Liver (tissue), 10 donors: ENCODE measurements at places on chromosomes 5 and 9. TPM values are rescaled to one million over a fixed set of nuclear protein-coding genes. Genes with fewer than 3 reads are reported as not detected.

CORO2A gene
- polyA plus RNA-seq, result 1.5 TPM

CCL21 gene
- 31.0 TPM for polyA plus RNA-seq

CTSL gene
- 167 TPM for polyA plus RNA-seq

SUSD3 gene
- polyA plus RNA-seq, result 19.2 TPM

ARL14EPL gene
- not detected for polyA plus RNA-seq

LHFPL2 gene
- 1.6 TPM for polyA plus RNA-seq

POLE3 gene
- polyA plus RNA-seq, result 24.8 TPM

STKLD1 gene
- polyA plus RNA-seq, result 0.85 TPM

GNA14 gene
- polyA plus RNA-seq, result 3.3 TPM

OCLN gene
- polyA plus RNA-seq, result 9.9 TPM

FGF18 gene
- polyA plus RNA-seq, result not detected

MARCOL gene
- not detected for polyA plus RNA-seq

SPATA31C1 gene
- polyA plus RNA-seq, result not detected

- H3K4me1 ChIP-seq, result no peaks in the 10 kb centered on the region
- DNase-seq, result no peak
- no peak overlapping the region for H3K4me3 ChIP-seq
- no peak overlapping the region for H3K27ac ChIP-seq
- no peaks in the 10 kb centered on the region for H3K36me3 ChIP-seq
- H3K27me3 ChIP-seq, result no peaks in the 10 kb centered on the region
Measured at GRCh38 chr5:39955156-39955555, 530.4 kb upstream of the DAB2 start.

- H3K27ac ChIP-seq, result no peak overlapping the region
- no peaks in the 10 kb centered on the region for H3K4me1 ChIP-seq
- H3K4me3 ChIP-seq, result no peak overlapping the region
- no peak for DNase-seq
- no peaks in the 10 kb centered on the region for H3K36me3 ChIP-seq
- peaks cover 1% of the 10 kb centered on the region for H3K27me3 ChIP-seq
Measured at GRCh38 chr9:131788851-131789250, 49.0 kb upstream of the RAPGEF1 start.

DNA sequence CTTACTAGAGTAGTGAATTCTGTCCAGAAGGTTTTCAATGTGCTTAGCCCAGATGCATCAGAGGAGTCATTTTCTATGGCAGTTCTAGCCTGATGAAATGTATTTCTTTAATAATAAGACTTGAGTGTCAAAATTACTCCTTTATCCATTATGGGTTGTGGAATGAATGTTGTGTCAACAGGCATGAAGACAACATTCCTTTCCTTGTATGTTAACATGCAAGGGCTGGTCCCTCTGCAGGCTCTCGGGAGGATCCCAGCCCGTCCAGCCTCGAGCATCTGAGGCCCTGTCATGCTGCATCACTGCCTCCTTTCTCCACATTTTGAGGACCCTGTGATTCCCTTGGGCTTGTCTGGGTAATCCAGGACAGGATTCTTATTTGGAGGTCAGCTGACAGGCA is 42.9 kb upstream of the FAM120AOS start:
- DNase-seq, result no peak
- H3K4me3 ChIP-seq, result no peak overlapping the region
- no peaks in the 10 kb centered on the region for H3K27me3 ChIP-seq
- peaks cover 17% of the 10 kb centered on the region for H3K4me1 ChIP-seq
- peaks cover 28% of the 10 kb centered on the region for H3K36me3 ChIP-seq
- H3K27ac ChIP-seq, result no peak overlapping the region

DNA sequence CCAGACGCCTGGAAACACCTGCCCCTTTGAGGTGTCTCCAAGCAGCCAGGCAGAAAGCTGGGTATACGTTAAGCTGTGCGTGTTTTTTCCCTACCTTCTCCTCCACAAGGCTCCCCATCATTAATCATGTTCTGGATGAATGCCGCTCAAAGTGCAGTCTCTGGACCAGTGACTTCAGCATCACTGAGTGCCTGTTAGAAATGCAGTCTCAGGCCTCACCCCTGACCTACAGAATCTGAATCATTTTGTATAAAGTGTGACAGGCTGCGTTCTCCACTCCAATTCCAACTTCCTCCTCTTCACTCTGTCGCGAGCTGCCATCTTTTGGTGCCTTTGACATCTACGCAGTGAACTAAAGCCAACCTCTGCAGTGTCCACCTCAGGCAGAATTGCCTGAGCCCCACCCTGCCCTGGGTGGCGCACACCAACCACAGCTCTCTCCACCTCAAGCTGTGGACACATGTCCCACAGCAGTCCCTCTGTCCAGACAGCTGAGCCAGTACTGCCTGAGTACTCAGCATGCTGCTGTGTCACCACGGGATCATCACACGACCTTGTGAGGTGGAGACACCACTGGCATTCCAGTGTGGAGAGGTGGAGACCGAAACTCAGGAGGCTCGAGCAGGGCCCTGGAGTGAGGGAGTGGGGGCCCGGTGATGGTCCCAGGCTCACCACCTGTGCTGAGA is 14.2 kb downstream of the PTPN3 start:
- H3K27ac ChIP-seq, result no peak overlapping the region
- peaks cover 8% of the 10 kb centered on the region for H3K4me1 ChIP-seq
- no peak overlapping the region for H3K4me3 ChIP-seq
- no peak for DNase-seq
- no peaks in the 10 kb centered on the region for H3K36me3 ChIP-seq

GRCh38 chr5:30620481-30621085 is 572.9 kb upstream of the CDH6 start:
- DNase-seq, result no peak
- no peak overlapping the region for H3K4me3 ChIP-seq
- H3K27ac ChIP-seq, result no peak overlapping the region
- no peaks in the 10 kb centered on the region for H3K36me3 ChIP-seq
- H3K4me1 ChIP-seq, result no peaks in the 10 kb centered on the region

DNA sequence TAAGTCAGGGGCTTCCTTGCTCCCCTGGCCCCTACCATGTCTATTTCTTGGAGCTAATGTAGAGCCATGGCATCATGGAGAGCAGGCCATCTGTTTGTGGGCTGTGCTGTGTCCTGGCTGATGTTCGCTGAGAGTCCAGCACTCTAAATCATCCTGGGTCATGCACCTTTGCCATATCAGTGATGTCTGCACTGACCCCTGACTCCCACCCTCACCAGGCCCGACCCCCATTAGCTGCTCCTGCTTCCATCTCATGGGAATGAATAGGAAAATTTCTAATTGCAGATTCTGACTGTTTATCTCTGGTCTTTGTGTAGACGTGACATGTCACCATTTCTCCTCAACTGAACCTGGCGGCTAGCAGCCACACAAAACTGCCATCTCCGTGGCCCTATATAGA is 236.9 kb downstream of the NSG2 start:
- no peak for DNase-seq
- no peaks in the 10 kb centered on the region for H3K36me3 ChIP-seq
- no peak overlapping the region for H3K27ac ChIP-seq
- H3K4me1 ChIP-seq, result no peaks in the 10 kb centered on the region
- H3K27me3 ChIP-seq, result peaks cover 2% of the 10 kb centered on the region

DNA sequence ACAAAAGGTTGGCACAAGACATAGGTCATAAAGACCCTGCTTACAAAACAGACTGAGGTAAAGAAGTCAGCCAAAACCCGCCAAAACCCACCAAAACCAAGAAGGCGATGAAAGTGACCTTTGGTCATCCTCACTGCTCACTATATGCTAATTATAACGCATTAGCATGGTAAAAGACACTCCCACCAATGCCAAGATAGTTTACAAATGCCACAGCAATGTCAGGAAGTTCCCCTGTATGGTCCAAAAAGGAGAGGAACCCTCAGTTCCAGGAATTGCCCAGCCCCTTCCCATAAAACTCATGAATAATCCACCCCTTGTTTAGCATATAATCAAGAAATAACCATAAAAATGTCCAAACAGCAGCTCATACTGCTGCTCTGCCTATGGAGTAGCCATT is 27.7 kb downstream of the MLLT3 start:
- no peak overlapping the region for H3K27ac ChIP-seq
- no peak overlapping the region for H3K4me3 ChIP-seq
- H3K4me1 ChIP-seq, result no peaks in the 10 kb centered on the region
- H3K36me3 ChIP-seq, result no peaks in the 10 kb centered on the region
- no peaks in the 10 kb centered on the region for H3K27me3 ChIP-seq

GRCh38 chr5:151598984-151599383 is 7.9 kb upstream of the FAT2 start:
- H3K27me3 ChIP-seq, result no peaks in the 10 kb centered on the region
- H3K4me3 ChIP-seq, result no peak overlapping the region
- DNase-seq, result no peak
- H3K27ac ChIP-seq, result no peak overlapping the region
- no peaks in the 10 kb centered on the region for H3K36me3 ChIP-seq
- H3K4me1 ChIP-seq, result no peaks in the 10 kb centered on the region

DNA sequence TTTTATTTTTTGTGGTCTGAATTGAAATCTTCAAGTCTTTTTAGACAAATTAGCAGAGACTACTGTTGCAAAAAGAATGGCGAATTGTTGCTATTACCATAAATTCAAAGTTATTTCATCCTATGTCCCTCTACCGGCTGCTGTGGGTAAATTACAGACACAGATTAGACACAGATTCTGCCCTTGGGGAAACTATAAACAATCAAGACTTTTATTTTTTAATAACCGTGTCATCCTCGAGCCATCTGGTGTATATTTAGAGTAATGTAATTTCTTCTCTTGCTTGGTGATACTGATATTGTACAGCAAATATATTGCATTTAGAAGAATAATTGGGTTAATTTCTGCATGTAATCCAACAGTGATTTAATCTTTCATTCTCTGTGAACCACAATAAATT is 228.0 kb upstream of the ADAMTSL1 start:
- no peak overlapping the region for H3K4me3 ChIP-seq
- no peaks in the 10 kb centered on the region for H3K36me3 ChIP-seq
- no peak overlapping the region for H3K27ac ChIP-seq

DNA sequence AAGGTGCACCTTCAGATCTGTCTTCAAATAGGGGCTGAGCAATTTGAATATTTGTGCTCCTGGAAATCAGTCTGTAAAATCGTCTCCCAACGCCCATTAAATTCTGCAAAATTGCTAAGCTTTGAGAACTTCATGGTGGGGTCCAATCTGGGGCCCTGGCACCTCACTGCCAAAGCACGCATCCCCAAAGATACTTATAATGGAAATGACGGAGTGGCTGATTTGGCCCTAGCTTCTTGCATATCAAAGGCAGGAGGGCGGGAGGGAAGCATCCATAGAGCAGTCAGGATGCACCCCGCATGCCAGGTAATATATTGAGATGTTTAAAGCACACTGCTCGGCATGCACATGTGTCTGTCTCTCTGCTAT is 422.3 kb downstream of the EBF1 start:
- no peak overlapping the region for H3K27ac ChIP-seq
- no peak for DNase-seq
- no peaks in the 10 kb centered on the region for H3K27me3 ChIP-seq
- H3K4me1 ChIP-seq, result no peaks in the 10 kb centered on the region
- no peak overlapping the region for H3K4me3 ChIP-seq
- no peaks in the 10 kb centered on the region for H3K36me3 ChIP-seq

- no peak for DNase-seq
- no peaks in the 10 kb centered on the region for H3K36me3 ChIP-seq
- H3K27ac ChIP-seq, result no peak overlapping the region
- no peak overlapping the region for H3K4me3 ChIP-seq
Measured at GRCh38 chr9:2053883-2054845, 39.0 kb downstream of the SMARCA2 start.

GRCh38 chr9:95845751-95846150 is 29.7 kb upstream of the ERCC6L2 start:
- H3K27me3 ChIP-seq, result no peaks in the 10 kb centered on the region
- no peak for DNase-seq
- no peak overlapping the region for H3K27ac ChIP-seq
- H3K36me3 ChIP-seq, result no peaks in the 10 kb centered on the region
- H3K4me1 ChIP-seq, result no peaks in the 10 kb centered on the region
- H3K4me3 ChIP-seq, result no peak overlapping the region

DNA sequence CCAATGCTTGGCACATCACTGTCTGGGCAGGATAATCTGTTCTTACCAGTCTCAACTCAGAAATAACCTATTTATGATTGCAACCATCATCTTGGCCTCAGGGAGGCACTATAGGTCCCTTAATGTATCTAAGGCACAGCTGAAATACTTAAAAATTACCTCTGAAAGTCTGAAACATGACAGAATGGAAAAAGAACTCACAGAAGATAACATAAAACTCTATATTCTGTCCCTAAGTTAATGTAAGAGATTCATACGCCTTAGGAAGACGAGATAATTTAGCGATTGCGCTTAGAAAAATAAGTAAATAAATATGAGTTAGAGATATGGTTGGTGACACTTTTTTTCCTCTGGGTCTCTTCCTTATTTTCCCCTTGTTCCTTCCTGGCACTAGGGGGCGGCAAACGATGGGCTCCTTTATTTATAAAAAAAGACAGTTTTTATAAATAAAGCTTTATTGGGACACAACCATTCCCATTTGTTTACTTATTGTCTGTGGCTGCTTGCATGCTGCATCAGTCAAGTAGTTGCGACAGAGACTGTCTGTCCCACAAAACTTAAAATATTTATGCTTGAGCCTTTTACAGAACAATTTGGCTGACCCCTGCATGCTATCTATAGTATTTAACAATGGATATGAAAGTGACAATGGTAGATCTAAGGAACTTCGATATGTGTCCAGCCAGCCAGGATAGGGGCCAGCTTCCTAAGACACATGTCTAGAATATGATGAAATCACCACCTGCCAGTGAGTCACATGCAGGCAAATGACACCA is 79.6 kb downstream of the PDE4D start:
- H3K4me1 ChIP-seq, result no peaks in the 10 kb centered on the region
- H3K27ac ChIP-seq, result no peak overlapping the region
- no peak overlapping the region for H3K4me3 ChIP-seq
- H3K27me3 ChIP-seq, result peaks cover 3% of the 10 kb centered on the region
- DNase-seq, result no peak

DNA sequence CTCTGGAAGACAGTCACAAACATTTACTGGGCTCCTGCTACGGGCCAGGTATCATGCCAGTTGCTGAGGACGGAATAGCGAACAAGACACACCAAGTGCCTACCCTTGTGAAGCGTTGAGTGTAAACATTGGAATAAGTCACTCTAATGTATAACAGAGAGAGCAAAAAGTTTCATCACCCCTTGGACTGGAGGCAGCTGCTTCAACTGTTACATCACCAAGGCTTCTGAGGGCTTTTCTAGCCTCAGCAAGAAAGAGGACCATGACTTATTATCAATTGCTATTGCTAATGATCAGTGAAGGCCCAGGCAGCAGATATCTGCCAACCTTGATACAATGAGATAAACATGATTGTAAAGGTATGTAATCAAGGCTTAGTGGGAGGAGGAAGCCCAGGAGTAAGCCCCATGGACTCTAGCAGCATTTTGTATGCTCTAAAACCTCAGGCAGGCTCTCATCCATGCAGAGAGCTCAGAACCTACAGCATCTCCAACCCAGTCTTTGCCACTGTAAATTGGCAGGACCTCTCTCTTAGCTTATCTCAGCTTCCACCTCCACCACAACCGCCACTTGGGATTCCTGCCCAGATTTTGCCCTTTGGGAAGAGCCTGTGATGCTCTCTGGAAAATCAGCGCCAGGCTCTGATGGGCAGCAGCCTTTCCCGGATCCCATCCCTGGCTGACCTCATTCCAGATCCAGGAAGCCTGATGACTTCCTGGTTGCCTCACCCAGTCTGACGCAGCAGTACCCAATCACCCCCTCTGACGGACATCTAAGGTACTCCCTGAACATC is 54.5 kb downstream of the ADAM19 start:
- H3K4me3 ChIP-seq, result no peak overlapping the region
- no peak overlapping the region for H3K27ac ChIP-seq
- DNase-seq, result no peak
- H3K27me3 ChIP-seq, result no peaks in the 10 kb centered on the region

GRCh38 chr5:126066836-126067235 is 356.4 kb upstream of the GRAMD2B start:
- no peak for DNase-seq
- no peaks in the 10 kb centered on the region for H3K36me3 ChIP-seq
- no peak overlapping the region for H3K27ac ChIP-seq
